Activated CD4-positive, alpha-beta T cell treated with anti-CD3 and anti-CD28 coated beads, Interleukin-2, Interleukin-4, amounts not matched to agents 100 ng/mL and 50 ng/mL, durations not matched to agents 16 hours and 8 hours (primary cell): ENCODE measurements at places on chromosomes 7 and 10.

DNA sequence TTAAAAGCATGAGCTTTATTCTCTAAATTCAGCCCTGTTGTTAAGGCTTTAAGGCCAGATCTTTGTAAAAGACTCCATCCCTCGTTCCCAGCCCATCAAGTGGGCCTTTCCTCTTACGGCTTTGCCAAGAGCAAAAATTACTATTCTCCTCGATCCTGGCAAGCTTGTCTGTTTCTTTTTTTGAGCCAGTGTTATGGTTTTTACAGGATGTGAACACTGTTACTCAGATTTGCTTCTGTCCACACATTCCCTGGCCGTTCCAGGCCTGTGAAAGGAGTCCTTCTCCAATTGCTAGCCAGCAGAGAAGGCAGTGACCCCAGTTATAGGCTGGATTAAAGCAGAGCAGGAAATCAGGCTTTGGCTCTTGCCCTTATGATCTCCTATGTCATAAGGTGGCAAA is 47.0 kb upstream of the EPC1 start:
- DNase-seq = no peak

- DNase-seq = no peak
Observed at GRCh38 chr7:118184565-118184940, 589 bp downstream of the LSM8 start.

DNA sequence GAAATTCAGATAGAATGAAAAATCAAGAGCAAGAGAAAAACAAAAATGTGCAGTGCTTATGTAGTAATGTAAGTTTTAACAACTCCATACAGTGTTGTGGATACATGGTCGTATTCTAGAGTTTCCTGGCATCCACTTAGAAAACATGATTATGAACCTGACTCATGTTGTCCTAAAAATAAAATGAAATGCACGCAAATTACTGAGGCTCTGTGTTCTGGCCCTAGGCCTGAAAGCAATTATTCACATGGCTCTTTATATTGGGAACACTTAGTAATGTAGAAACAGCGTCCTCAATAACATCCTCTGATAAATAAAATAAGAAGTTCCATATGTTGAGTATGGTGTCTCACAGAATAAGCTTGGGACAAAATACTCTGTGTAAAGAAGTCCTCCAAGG is 200.2 kb upstream of the SEMA3E start:
- no peak for DNase-seq

DNA sequence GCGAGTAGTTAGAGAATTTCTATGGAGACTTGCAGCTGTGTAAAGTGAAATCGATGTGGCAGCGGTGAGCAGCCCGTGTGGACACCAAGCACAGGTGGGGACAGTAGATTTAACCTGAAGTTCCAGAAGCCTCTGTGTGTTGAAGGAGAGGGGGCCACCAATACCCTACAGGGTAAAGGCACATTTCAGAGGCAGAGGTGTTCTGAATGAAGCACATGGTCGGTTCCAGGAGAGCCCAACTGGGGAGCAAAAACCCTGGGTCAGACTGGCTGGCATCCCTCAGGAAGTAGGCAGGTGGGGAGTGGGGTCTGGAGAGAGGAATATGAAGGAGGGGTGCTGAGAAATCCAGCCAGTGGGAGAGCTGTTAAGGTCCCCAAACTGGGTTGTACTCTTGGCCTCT is 76.6 kb downstream of the CCDC3 start:
- no peak for DNase-seq

DNA sequence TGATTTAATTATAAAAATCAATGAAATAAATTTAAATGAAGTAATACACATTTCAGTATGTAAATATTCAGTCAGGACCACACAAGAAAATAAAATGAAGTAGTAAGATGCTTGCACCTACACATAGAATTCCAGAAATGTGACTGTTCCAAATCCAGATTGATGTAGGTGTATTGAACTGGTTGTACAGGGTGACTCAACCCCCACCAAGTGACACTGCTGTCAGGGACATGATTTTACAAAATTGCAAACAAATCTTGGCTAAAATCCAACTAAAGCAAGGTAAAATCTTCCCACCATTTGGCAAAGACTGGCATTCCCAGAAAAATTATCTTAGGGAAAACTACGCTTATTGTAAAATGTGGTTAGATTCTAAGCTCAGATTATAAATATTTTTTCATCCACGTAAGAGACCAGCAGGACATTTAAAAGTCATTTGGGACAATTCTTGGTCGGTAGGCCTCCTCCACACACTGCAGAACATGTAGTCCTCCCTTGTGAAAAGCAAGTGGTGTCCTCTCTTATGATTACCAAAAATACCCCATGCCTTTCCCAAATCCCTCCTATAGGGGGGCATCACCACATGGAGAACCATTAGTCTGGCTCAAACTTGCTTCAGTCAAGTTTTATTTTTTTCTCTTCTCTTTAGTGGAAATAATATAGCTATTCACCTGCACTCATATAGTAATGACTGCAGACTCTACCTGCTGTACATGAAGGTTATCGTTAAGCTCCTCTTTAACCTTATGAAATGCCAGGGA is 287.1 kb upstream of the SMIM30 start:
- no peak for DNase-seq

DNA sequence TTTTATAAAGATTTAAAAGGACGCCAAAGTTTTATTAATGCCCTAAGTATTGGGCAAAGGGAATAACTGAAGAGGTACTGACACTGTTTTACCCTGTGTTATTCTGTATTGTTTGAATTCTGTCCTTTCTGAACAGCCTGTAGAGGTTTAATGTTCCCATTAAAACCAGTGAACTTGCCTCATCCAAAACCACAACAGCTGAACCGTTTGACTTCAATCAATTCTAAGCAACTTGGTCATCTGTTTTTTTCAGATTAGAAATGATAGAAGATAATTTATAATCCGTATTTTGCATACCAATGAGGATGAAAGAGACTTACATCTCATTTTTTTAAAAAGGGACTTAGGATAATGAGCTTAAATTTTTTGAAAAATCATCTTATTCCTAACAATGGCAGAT is 40.4 kb downstream of the HACD1 start:
- DNase-seq = no peak

GRCh38 chr7:26857506-26858240 is 6.7 kb downstream of the SKAP2 start:
- no peak for DNase-seq

DNA sequence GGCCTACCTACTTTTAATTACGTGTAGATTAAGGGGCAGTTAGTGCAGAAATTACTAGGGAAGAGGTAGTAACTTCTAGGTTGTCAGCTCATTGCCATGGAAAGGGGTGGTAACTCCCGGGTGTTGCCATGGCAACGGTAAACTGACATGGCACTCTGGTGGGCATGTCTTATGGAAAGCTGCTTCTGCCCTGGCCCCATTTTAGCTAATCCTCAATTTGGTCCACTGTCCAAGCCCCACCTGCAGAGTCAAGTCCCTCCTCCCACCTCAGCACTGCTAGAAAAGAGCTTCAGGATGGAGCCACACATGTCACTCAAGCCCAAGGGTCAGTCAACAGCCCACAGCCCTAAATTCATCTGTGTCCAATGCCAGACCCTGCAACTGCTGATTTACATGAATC is 7.5 kb upstream of the ZKSCAN1 start:
- no peak for DNase-seq

GRCh38 chr10:26855186-26855585 is 5.6 kb downstream of the ABI1 start:
- DNase-seq = no peak

- no peak for DNase-seq
Observed at GRCh38 chr10:8418631-8419030, 364.1 kb downstream of the GATA3 start.

- no peak for DNase-seq
Observed at GRCh38 chr7:80420876-80421275, 91.0 kb downstream of the GNAT3 start.

- no peak for DNase-seq
Observed at GRCh38 chr7:18829858-18830285, 287.6 kb downstream of the TWIST1 start.

- DNase-seq = no peak
Observed at GRCh38 chr10:71250842-71251241, 38.5 kb downstream of the UNC5B start.

DNA sequence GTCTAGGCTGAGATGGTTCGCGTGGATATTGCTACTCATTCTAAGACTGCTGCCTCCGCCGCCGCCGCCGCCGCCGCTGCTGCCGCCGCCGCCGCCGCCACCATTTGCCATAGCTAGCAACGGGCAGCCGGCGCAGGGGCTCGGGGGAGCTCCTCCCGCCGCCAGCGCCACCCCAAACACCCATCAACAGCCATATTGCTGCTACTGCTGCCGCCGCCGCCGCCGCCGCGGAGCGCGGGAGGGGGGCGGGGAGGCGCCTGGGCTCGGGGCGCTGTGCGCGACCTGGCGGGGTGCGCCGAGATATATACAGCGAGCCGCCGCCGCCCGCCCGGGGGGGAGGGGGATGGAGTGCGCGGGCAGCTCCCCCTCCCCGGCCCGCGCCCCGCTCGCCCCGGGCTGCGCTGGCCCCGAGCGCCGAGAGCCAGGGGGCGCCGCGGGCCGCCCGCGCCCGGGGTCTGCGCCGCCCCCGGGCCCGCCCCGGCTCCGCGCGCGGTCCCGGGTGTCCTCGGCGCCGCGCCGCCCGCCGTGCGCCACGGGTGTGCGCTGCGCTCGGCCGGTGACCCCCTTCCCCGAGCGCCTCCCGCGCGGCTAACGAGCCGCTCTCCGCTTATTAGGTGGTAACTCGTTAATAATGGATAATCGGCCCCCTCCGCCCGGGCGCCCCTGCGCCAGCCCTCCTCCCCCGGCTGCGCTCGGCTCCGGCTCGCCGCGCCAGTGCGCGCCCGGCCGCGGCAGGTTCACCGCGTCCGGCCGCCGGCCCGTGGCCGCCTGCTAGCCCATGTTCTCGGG is at the start of gene KCNMA1:
Gene KCNMA1 (minus strand): TSS at position 277 of the 789 bp plus-strand sequence.
- peak; percentile 4 for DNase-seq
